ENCODE measurements at places on chromosomes 1 and 21.

DNA sequence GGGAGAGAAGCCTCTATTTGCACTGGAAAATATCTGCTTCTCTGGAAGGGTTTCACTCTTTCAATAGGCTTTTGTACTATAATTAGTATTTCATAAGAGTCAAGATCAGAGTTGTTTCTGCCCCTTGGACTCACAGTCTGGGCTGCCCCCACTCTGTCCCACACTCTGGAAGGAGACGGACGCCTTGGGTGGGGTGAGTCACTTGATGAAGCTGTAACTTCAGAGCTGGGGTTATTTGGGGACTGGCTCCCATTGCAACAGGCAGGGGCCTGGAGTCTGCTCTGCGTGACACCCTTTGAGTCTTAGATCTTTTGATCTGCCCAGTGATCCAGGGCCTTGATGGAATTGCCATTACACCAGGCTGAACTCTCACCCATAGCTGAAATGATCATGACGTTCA is 4.0 kb upstream of the KCNA10 start:
- no peak for DNase-seq

DNA sequence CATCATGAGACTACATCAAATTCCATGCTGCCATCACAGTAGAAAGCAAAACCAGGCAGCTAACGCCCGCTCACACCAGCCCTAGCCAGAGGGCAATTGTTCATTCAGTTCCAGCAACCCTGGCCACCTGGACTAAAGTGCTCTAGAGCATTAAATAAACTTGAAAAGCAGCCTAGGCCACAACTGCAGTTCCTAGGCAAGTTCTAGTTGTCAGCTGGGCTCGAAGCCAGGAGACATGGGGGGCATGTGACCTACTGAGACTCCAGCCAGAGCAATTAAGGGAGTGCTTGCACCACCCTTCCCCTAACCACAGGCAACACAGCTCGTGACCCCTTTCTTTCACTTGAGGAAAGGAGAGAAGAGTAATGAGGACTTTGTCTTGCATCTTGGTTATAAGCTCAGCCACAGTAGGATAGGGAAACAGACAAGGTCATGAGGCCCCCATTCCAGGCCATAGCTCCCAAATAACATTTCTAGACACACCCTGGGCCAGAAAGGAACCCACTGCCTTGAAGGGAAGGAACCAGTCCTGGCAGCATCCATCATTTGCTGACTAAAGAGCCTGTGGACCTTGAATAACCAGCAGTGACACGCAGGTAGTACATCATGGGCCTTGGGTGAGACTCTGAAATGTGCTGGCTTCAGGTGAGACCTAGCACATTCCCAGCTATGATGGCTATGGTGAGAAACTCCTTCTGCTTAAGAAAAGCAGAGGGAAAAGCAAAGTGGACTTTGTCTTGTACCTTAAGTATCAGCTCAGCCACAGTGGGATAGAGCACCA is 77.0 kb downstream of the ZZZ3 start:
- peak; percentile 64 for DNase-seq

GRCh38 chr1:208988811-208989222 is 594.7 kb upstream of the CAMK1G start:
- DNase-seq = no peak

- DNase-seq = peak; percentile 76
These were observed 60.3 kb downstream of the SLC45A1 start for GRCh38 chr1:8378178-8378577.

DNA sequence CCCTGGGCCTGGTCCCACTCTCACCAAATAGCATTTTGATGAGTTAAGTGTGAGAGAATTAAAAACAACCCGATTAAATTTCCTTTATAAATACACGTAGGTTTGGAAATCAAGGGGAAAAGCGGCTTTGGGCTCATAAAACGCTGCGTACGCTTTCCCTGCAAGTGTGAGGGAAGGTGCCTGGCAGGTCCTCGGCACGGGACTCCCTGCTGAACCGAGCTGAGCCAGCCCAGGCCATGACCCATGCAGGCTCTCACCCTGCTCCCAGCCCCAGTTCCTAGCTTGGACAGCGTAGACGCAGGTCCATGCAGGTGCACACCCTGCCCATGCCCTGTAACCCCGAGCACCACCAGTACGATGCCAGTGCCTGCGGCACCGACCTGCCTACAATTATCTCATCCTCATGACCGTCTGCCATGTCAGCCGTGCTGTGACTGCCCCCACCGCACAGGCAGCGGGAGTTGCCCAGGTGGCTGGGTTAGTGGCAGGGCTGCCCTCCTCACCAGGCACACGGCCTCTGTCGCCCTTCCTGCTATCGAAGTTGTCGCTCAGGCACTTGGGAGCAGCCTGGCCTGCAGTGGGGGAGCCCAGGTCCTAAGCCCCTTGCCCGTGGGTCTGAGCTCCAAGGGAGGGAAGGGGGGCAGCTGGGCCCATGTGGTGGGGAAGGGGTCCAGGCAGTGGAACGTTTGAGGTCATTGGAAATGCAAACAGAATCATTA is 41.0 kb upstream of the ACTRT2 start:
- DNase-seq = peak; percentile 5

DNA sequence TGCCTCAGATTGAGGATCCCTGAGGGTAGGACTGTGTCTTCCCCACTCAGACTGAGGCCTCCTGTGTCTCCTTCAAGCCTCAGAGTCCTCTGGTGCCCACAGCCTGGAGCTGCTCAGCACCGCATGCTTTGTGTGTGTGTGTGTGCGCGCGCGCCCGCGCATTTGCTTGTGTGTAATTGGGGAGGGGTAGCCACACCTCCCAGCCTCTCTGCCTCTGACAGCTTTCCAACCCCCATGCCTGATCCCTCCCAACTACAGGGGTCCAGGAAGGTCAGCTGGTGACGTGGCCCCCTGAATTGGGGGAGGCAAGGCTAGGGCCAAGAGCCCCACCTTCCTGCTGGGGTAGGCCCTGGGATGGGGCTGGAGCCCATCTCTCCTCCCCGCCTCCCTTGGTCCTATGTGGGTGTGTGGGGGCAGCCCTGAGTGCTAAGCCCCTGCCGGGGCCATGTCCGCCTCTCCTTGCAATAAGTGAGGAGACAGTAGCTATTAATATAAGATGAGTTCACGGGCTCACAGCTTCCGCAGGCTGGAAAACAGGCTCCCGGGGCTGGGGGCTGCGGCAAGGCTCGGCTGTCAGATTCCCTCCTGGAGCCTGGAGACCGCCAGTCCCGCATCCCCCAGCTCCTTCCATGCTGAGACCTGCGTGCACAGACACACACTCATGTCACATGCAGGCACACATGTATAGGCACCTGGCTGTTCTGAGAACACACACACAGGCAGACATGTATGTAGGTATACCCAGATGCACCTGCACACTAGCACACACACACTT is 7.0 kb downstream of the GPR3 start:
- DNase-seq = no peak

- no peak for DNase-seq
These were observed 175.0 kb downstream of the DAB1 start for GRCh38 chr1:57248830-57249229.
